ENCODE measurements at places on chromosomes 2 and 18.

GRCh38 chr18:14097761-14098160, 34.5 kb downstream of the ZNF519 start:
- no peak for DNase-seq

DNA sequence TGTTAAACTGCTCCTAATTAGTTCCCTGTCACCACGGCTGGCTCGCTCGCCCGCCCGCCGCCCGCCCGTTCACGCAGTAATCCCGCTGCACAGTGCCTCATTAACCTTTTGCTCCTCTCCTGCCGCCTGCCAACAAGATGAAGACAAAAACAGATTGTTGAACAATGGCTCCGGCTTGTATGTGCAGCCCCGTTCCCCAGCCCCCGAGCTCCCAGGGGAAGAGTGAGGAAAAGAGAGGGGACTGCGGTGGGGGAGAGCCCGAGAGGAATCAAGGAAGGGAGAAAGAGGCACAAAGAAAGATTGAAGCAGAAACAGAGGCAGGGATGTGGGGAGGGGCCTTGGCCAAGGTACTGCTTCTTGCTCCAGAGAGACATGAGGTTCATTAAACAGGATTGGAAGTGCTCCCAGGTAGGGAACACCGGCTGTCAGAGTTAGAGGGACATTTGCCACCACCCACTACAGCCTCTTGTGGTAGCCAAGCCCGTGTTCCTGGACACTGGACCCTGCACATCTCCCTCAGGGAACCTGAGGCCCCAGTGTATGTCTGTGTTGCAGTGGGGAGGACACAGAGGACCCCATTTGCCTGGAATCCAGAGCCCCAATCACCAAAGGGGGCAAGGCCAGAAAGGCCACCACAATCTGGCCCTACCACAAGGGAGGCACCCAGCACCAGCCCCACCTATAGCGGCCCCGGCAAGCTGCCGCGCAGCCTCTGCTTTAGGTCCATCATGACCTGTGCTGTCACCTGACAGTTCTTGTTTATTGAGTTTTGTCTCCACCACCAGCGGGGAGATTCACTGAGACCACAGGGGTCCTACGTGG, 38.1 kb downstream of the EMX1 start:
- peak; percentile 42 for DNase-seq

GRCh38 chr2:170362871-170363631, 185.1 kb downstream of the MYO3B start:
- DNase-seq = peak; percentile 19

GRCh38 chr2:206535260-206535986, 92.1 kb downstream of the ADAM23 start:
- no peak for DNase-seq

DNA sequence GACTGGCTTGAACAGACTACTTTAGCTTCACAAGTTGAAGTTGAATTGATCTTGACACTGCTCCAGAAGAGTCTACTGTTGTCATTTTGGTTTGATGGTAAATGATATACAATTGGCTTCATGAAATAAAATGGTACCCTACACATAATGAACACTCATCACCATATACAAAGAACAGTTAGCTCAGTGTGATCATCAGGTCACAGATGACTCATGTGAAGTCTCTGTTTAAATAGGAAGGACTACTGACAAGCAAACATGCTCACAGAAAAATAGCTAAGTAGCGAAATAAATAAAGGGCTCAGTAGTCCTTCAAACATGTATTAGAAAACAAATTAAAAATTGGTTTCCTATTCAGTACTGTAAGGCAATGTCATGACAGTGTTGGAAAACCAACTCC, 96.2 kb downstream of the MEIS1 start:
- no peak for DNase-seq

DNA sequence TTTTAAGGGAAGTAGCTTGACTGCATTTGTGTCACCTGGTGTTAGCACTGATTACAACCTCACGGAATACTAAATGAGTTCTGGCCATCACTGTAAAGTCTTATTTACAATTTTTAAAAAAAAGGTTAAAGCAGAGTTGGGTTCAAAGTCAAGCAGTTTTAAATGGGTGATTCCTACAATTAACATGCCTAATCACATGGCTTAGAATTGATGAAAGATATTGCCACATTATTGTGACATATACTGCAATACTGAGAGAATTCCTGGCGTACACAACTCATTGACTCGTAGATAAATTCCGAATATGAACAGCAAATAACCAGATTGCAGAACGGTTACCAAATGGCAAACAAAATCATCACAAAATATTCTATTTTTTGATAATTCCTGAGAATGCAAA, 34.2 kb downstream of the ROCK2 start:
- no peak for DNase-seq

DNA sequence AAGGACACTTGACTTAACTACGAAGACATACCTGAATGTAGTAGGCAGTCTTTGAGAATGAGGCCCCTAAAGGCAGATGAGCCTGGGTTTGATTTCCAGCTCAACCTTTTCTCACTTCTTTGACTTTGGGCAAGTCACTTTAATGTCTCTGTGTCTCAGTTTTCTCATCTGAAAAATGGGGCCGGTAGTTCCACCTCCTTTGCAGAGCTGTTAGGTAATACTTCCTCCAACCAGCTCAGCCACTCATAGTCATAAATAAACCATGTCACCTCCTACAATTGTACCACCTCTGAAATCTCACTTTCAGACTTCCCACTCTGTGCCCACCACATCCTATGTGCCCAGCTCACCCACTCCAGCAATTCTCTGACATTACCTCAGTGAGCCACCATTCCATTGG, 10.4 kb downstream of the ARHGAP25 start:
- no peak for DNase-seq

GRCh38 chr2:77922567-77922966, 400.4 kb upstream of the LRRTM4 start:
- DNase-seq = no peak

DNA sequence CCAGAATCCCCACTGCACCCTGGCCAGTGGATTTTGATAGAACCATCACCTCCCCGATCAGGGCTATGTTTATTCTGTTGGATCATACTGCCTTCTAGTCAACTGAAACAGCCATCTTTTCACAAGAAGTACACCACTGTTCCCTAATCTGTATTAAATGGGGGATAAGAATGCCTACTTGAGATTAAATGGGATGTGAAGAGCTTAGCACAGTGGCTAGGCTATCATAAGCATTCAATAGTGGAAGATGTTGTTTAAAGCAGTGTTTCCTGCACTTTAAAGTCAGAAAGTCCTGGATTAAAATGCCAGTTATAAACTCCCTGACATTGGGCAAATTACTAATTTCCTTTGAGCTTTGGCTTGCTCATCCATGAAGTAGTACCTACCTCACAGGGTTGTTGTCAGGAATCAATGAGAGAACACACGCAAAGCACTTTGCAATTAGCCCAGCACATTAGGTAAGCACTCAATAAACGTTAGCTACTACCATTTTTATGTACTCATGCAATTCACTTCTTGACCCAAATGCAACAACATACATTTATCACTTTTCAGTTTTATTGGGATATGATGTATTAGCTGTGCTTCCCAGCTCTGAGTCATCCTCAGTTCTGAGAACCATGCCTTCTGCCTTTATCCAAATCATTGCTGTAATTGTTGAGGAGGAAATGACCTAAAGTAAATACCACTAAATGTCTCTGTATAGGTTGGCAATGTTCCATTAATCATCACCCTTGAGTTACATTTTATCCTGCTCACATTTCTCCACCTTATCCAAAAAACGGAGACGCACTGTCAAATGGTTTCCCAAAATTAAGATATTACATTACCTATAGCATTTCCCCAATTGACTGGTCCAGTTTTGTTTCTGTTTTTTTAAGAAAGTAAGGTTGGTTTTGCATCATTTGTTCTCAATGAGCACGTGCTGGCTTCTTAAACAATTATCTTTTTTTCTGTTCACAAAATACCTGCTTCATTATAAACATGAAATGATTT, 2.1 kb downstream of the TMEM247 start:
- no peak for DNase-seq

DNA sequence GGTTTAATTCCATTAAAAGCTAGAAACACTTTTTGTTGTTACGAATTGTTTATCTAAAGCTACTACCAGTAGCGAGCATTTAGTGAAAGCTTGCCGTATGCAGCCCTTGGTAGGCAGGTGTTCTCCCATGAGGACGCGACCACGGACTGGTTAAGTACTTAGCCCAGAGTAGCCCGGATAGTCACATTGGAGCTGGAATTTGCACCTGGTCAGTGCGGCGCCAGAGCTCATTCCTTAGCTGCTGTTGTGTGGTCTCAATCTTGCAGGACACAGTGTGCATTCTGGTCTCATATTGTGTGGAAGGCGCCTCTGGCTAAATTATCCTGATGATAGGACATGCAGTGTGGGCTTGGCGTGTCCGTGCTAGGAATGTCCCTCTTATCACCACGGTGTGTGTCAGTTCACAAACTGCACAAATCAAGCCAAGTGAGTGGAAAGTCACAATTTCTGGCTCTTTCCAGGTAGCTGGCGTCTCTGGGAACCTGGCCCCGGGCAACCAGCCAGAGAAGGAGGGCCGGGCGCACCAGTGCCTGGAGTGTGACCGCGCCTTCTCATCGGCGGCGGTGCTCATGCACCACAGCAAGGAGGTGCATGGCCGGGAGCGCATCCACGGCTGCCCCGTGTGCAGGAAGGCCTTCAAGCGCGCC, 133.3 kb downstream of the ZNF236 start:
- no peak for DNase-seq

GRCh38 chr2:199716807-199717586, 134.0 kb downstream of the FTCDNL1 start:
- DNase-seq = peak; percentile 52

GRCh38 chr2:164913640-164914350, 41.5 kb downstream of the SLC38A11 start:
- peak; percentile 36 for DNase-seq

- no peak for DNase-seq
These were observed 172.9 kb downstream of the NDUFA10 start for GRCh38 chr2:239852272-239852671.

- no peak for DNase-seq
These were observed 238.0 kb downstream of the GULP1 start for GRCh38 chr2:188529710-188530109.

DNA sequence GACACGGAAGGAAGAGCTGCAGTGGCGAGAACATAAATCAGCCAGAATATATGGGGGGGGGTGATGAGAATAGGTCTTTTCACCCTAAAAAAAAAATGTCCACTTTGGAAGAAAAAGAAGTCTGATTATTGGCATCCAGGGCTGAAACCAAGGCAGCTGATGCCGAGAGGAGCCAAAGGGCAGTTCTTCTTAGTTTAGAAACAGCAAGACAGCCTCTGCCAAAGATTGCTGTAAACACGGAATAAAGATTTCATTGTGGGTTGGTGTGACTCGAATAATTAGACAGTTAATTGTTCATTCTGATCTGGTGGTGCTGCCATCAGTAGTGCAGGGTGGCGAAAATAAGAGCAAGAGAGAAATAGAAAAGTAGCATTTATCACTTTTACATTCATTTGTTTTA, 3.5 kb downstream of the CDH20 start:
- no peak for DNase-seq

- DNase-seq = no peak
These were observed 167.9 kb upstream of the SPOPL start for GRCh38 chr2:138333677-138334076.

DNA sequence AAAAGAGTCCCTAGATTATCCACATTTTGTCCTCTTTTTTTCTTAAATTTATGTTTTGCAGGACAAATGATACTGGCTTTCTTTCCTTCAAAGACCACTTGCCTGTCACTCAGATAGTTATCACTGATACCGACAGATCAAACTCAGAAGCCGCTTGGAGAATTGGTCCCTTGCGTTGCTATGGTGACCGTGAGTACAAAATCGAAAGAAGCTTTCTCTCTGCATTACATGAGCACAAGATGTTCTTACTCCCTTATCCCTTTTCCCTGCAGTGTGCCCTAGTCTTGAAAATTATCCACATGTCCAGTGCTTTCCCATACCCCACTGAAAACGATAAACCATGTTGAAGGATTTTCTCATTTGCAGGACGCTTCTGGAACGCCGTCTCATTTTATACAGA, 738.5 kb downstream of the CNTNAP5 start:
- no peak for DNase-seq

DNA sequence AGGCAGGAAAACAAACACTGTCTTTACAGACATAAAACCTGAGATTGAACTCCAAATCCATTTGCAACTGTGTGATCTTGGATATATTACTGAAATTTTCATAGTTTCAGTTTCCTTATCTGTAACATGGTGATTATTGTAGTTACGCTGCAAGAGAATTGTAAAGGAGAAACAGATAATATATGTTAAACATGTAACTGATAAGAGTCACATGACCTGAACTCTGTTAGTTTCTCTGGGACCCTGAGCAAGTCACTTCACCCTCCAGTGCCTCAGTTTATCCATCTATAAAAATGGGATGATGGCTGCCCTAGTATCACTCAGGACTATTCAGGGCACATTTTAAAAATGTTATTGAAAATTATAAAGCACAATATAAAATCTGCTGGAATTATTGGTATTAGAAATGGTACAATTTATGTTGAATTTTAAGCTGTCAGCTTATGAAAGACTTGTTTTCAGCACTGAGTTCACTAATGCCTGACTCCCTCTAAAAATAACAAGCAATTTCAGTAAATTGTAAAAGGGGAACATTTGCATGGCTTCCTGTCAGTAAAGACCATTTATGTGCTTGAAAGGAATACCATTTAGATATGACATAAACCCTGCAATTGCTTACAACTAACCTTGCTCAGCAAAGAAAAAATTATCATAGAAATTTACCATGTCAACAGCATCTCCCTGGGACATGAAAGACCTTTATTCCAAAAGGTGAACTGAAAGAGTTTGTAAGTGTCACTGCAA, 393.5 kb downstream of the RAD51AP2 start:
- DNase-seq = no peak

GRCh38 chr2:241034490-241035141, 36.2 kb downstream of the SNED1 start:
- DNase-seq = no peak

- DNase-seq = no peak
These were observed 102.8 kb upstream of the CYP1B1 start for GRCh38 chr2:38178556-38179419.
